ENCODE measurements at places on chromosomes 2 and 18.
A peak's percentile ranks its signal among the peaks of the same experiment; 100 is the strongest.

DNA sequence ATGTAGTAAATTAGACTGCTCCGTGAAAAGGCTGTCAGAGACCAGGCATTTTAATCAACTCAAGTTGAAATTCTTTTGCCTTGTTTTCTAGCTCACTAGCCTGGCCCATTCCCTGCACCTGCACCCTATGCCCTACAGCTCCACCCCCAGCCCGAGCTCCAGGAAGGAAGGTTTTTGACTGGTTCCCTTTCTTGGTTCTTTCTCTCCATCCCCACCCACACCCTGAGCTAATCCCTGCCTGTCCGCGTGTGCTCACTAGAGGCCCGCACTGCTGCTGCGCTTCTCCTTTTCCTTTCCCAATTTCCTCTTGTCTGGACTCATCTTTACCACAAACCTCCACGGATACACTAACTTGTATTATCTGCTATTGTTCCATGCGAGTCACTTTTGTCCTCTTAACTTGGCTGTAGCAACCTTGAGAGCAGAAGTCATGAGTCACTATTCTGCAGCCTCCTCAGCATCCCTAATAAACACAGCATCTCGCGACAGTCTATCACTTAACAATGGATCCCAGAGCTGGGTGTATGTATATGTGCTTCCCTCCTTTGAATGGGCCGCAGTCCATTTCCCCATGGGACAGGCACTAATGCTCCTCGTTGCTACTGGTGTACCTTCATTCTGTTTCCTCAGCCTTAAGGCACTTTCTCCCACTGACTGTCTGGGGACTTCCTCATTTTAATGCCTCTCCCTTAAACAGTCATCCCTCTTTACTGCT lies 36.5 kb downstream of the COLEC12 start:
- no peak for DNase-seq

- no peak for DNase-seq
These were observed 134.8 kb downstream of the EIPR1 start for GRCh38 chr2:3242747-3243369.

GRCh38 chr18:45291621-45292615 lies 323.4 kb upstream of the SLC14A2 start:
- DNase-seq = peak; percentile 67

DNA sequence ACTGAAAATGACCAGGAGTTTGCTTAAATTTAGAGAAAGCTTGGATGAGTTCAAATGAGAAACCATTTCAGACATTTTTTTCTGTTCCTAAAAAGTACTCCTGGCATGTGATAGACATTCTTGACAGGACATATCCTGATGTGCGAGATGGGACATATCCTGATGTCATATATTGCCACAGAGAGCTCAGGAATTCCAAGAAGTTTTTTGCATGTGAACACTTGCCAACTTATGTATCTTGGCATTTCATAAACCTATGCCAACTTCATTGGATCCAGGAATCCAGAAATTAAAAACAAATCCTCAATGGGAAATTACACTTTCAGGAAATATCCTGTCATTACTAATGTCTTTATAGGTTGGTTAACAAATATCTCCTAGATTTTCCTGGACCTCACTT lies 2.9 kb upstream of the SERPINB3 start:
- no peak for DNase-seq

GRCh38 chr2:240255165-240255491 lies 114.7 kb upstream of the OTOS start:
- DNase-seq = no peak

- no peak for DNase-seq
These were observed 3.1 kb upstream of the SEH1L start for GRCh38 chr18:12944709-12945108.

GRCh38 chr2:207040696-207041095 lies 101.4 kb downstream of the CPO start:
- DNase-seq = no peak

GRCh38 chr2:120418174-120418787 lies 72.3 kb downstream of the INHBB start:
- no peak for DNase-seq

DNA sequence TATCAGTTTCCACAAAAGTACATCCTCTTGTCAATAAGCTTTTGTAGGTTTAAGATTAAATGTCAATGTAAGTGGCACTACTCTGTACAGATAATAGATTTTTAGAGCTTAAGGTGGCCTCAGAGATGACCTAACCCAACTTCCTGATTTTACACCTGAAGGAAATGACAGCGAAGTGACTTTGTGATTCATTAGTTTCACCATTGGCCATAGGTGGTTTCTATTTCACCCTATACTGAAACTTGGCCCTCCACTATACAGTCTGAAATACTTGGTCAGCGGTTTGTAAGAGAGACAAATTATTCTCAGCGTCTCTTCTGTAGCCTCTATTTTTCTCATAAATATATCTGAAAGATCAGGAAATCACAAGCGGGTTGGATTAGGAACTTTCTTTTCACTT lies 330.4 kb upstream of the FAM98A start:
- no peak for DNase-seq

All from NCI-H524 (cell line).